H54 (cell line): ENCODE measurements at places on chromosomes 12 and 14.

GRCh38 chr14:75126121-75126544 lies 715 bp downstream of the NEK9 start:
- DNase-seq, result no peak

- no peak for DNase-seq
Measured at GRCh38 chr12:99054601-99055128, 409.6 kb downstream of the APAF1 start.

DNA sequence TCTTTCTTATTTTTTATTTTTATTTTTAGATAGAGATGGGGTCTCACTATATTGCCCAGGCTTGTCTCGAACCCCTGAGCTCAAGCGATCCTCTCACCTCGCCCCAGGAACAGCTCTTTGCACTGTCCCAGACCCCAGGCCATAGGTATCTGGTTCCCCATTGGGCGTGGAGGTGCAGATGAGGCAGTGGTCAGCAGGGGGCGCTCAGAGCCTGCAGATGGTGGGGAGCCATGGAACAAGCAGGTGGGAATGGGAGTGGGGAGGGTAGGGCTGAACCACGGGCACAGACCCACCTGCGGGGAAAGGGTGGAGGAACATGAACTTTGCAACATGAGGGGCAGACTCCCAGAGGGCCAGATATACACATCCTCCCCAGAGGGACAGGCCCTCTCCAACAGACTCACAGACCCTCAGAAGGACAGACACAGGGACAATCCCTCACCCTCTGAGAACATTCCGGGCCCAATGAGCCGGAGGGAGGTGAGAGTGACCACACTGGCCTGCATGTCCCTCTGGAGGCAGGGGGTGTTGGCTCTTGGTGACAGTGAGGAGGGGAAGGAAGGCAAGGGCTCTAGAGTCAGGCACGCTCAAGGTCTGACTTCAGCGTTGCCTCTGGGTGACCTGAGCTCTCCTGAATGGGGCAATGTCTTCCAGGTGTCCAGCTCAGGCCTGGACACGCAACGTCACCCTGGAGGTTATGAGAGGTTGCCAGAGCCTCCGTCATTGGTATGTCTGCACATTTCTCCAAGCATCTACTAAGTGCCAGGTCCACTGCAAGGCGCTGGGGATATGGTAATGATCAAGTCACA lies 34.9 kb downstream of the KRT80 start:
- peak; percentile 63 for DNase-seq

DNA sequence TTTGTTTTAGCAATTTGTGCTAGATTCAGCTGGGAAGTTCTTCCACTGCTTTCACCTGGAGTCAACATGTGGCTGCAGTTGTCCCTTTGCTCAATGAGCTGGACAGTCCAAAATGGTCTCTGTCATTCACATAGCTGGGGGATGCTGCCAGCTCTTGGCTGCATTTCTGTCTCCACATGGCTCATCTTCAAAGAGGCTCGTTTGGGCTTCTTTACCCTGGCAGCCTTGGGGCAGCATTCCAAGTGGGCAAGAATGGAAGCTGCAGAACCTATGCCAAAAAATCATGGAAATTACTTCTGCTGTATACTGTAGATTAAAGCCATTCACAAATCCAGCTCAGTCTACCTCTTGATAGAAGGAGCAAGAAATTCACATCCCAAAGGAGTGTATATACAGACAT lies 199.1 kb downstream of the SLC5A8 start:
- DNase-seq, result no peak

- DNase-seq, result no peak
Measured at GRCh38 chr12:68620519-68621471, 10.1 kb downstream of the RAP1B start.

DNA sequence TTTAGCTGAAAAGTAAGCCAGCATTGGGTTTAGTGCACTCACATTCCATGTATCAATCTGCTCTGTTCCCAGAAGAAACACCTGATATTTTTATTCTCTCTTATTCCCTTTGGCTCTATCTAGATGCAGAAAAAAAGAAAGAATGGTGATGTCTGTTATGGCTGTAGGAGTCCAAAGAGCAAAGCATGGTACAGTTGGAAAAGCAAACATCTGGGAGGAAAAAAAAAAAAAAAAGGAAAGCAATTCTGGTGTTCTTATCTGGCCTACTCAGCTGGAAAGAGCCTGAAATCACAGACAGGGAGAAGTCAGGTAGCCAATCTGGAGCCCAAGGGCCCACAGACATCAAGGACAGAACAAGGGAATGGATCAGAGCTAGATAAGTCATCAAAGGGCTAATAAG lies 293.9 kb downstream of the DUSP6 start:
- no peak for DNase-seq

- no peak for DNase-seq
Measured at GRCh38 chr12:47955059-47955458, 8.3 kb upstream of the TMEM106C start.
